D721Med (cell line): ENCODE measurements at places on chromosomes 7 and 10.

DNA sequence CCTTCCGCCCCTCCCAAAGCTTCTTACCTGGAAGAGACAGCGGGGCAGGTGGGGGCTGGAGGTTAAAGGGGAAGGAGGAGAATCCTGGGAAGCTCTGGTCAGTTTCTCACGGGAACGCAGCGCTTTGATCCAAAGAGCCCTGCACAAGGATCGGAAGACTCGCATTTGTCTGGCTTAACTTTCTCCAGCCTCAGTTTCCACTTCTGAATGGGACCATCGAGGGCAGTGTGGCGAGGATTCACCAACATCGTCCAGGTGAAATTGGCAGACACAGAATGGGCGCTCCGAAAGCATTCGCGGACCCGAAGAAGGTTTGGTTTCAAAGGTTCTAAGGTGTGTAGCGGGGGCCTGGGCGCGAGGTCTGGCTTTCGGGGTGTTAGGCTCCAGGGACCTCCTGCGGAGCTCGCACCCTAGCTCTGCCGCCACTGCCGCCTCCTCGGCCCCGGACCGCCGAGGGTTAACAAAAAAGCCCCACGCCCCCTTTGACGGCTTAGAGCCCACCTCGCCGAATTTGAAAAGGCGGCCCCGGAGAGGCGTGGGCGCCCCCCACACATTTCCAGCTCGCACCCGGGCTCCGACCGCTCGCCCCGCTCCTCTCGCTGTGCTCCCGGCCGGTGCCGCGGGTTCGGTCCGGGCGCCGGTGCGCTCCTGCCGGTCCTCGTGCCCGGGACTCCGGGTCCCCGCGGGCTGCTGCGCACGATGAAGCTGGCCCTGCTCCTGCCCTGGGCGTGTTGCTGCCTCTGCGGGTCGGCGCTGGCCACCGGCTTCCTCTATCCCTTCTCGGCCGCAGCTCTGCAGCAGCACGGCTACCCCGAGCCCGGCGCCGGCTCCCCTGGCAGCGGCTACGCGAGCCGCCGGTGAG, at the start of gene COL26A1:
Gene COL26A1, plus strand, starts transcription at position 542 of the 862 bp plus-strand sequence. Its CDS starts 158 bp downstream, at position 700.
- DNase-seq, result peak; percentile 45

DNA sequence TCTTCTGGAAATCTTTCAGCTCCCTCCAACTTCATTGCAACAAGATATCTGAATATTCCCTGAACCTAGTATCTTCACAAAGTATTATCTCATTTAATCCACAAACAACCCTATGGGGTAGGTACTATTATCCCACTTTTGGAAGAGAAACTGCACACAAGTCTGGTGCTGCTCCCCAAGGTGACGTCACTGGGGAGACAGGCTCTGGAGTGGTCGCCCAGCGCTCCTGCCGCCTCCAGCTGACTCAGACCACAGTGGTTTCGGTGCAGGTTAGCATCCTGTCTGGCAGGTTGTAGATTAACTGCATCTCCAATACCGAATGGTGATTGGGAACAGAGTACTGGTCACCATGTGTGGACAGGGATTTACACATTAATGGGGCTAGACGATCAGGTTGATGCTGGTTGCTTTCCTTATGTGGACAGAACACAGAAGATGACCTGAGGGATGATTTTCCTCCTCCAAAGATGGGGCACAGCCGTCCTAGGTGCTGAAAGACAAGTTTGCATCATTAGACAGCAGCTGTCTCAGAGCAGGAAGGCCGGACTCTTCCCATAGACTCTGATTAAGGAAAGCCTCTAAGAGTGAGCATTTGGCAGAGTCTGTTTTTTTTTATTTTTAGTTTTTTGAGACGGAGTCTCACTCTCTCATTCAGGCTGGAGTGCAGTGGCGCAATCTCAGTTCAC, 128.6 kb downstream of the TRRAP start:
- DNase-seq, result no peak

DNA sequence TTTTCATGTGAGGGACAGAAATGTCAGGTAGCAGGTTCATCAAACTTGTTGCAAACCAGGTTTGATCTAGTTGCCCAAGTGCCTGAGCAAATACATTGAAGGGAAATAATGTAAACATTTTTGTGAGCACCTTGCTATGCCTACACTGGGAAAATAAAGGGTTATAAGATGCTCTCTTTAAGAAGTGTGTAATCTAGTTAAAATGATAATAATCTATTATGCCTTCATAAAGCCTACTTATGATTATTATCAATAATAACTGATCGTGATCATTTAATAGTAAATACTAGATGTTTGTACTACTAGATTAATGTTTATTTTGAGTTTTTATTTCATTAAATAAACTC, 1.9 kb upstream of the TMEM229A start:
- no peak for DNase-seq

- DNase-seq, result no peak
These were observed 21.5 kb downstream of the ADARB2 start for GRCh38 chr10:1715821-1716220.

GRCh38 chr10:116263870-116264655, 8.9 kb downstream of the GFRA1 start:
- DNase-seq, result no peak

- no peak for DNase-seq
These were observed 44.0 kb downstream of the RUNDC3B start for GRCh38 chr7:87672217-87672616.

DNA sequence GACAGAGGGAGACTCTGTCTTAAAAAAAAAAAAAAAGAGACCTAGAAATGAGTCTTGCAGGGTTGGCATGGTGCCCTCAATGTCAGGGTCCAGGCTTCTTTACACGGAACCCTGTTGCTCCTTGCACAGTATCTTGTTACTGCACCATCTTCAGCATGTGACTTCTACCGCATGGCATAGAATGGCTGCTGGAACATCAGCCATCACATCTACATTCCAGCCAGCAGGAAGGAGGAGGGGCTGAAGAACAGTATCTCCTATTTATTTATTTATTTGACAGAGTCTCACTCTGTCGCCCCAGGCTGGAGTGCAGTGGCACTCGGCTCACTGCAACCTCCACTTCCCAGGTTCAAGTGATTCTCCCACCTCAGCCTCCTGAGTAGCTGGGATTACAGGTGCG, 3.7 kb upstream of the ACHE start:
- no peak for DNase-seq

DNA sequence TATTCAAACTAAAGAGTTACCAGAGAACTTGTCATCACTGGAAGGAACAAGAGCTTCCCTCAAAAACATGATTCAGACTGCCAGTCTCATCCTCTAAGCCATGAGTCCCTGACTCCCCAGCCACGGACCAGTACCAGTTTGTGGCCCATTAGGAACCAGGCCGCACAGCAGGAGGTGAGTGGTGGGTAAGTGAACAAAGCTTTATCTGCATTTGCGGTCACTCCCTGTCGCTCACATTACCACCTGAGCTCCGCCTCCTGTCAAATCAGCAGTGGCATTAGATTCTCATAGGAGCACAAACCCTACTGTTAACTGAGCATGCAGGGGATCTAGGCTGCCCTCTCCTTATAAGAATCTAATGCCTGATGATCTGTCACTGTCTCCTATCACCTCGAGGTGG, 42.2 kb upstream of the C10orf90 start:
- no peak for DNase-seq

GRCh38 chr7:108009873-108010272, 6.9 kb upstream of the LAMB1 start:
- no peak for DNase-seq

- DNase-seq, result no peak
These were observed 8.1 kb downstream of the CYP26A1 start for GRCh38 chr10:93081834-93082233.

- no peak for DNase-seq
These were observed 57.8 kb downstream of the GAD2 start for GRCh38 chr10:26274391-26274790.

- no peak for DNase-seq
These were observed 6.6 kb downstream of the SYNPO2L start for GRCh38 chr10:73648975-73649829.

GRCh38 chr10:29023678-29024077, 265.2 kb upstream of the LYZL1 start:
- no peak for DNase-seq

DNA sequence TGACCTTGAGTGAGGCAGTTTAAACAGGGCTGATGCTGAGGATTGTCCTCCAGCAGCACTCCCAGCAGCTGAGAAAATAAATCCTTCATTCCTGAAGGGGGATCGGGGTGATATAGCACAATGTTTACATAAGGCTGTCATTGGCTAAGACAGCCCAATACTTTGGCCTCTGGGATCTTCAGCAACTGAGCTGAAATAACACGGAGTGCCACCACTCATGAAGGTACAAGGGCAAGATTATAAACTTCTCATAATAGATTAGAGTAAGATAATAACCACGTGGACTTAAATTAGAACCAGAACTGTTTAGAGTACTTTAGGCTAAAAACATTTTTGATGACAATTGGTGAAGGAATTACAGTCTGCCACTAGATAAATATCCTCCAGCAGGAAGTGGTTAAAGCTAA, 70.0 kb upstream of the PAPSS2 start:
- no peak for DNase-seq

DNA sequence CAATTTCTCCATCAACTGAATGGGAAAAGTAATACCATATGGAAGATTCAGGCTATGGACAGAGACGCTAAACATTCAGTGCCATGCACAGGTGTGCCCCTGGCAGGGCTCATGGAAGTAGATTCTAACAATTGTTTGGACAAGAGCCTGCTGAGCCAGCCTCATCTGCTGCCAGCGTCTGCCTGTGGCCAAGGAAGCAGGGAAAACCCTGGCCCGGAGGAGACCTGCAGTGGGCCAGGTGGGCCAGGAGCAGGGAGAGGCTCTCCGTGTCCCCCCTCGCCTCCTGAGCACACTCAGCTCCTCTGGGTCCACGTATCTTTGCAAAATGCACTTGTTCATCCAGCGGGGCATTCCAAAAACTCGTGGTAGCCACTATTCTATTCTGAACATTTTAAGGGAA, 130.1 kb downstream of the TCERG1L start:
- no peak for DNase-seq

DNA sequence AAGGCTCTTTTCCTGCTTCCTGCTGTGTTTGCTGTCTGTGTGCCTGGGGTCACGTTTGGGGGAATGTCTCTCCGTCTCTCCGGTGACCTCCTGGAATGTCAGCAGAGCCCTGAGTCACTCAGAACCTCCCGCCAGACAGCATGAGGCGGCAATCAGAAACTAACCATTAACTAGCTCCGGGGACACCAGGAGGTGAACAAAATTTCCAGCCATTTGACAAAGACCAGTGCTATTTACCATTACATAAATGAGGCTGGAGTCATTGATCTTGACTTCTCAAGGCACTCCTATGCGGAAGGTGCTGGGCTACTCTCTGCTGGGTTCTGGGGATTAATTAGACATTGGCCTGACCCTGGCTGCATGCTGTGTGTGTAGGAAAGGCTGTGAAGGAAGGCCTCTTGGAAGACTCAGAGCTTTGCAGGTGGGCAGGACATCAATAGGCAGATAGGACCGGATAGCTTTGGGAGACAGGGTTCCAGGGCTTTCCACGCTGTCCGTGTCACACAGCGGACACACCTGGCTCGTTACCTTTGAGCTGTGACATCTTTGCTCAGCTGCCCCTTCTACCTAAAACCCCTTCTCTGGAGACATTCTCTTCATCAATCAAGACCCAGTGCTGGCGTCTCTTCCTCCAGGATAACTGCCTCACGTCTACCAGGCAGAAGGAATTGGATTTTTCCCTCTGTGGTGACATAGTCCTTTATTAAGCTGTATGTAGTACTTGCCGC, 77.0 kb downstream of the PFKFB3 start:
- DNase-seq, result no peak

DNA sequence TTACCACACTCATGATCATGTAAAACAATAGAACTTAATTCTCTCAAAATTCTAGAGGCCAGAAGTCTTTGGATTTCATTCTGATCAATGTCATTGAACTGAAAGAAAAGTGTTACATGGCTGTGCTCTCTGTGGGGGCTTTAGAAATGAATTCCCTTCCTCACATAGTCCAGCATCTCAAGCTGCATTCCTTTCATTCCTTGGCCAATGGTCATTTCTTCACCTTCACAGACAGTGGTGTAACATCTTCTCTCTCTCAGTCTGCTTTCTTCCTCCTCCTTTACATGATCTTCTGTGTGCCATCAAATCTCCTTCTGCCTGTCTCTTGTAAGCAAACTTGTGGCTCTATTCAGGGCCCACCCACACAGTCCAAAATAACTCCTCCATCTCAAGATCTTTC, 735.3 kb downstream of the SUGCT start:
- no peak for DNase-seq

DNA sequence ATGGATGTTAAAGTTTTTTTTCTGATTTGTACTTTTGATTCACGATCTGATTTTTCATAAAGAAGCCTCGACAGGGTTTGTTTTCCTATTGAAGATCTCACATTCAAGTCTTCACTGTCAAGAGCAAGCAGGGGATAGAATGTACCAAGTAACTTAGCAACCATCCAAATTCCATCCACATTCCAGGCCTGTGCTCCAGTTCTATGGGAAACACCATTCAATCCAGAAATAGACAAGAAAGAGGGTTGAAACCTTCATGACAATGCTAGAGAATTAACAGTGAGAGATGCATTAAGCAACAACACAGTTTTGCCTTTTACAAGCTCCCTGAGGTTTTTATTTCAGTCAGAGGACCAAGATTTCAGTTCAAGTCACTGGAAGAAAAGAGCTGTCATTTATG, 300.2 kb downstream of the NEBL start:
- no peak for DNase-seq

- DNase-seq, result no peak
These were observed 33.8 kb downstream of the SPAG6 start for GRCh38 chr10:22379059-22379458.

DNA sequence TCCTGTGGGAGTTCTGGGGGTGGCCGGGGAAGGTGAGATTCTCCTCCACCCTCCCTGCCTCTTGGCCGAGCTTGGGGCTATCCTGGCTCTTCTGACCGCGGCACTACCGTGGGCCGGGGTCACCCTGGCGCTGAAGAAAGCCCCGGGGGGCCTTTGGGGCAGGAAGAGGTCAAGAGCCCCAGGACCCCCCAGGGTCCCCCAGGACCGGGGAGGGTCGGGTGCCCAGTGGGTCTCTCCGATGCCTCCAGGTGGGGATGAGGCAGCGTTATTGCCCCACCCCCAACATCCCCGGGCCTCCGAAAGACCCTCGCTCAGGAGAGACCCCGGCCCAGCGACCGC, 439 bp upstream of the KNDC1 start:
- no peak for DNase-seq

DNA sequence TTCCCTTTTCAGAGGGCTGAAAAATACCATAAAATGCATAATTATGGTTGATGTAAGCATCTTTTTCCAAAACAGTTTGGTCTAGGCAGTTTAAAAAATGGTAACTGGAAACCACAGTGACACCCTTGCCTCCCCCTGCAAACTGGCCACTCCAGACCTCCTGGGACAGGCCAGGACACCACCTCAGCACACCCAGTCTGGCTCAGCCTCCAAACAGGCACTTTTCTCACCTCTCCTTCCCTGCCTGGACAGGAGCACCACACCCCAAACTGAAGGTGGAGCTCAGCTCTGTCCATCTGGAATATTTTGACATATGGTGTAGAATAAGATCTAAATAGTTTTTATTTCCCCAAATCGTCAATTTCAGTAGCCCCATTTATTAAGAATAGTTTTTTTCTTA, 78.5 kb downstream of the CDK14 start:
- no peak for DNase-seq

DNA sequence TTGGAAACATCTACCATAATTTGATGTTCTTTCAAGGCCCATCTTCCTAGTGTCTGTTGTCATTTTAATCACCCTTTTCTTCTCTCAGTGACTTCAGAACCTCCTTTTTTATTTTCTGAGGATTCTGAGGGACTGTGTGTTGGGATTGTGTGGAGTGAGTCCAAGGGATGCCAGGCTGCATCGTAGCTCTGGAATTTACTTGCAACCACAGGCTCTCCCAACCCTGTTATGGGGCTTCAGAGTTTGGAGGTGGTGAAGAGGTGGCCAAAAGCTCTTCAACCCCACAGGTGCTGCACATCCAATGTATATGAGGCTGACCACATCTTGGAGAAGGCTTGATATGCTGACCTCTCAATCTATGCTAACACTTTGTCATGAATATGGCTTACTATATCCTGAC, 79.5 kb upstream of the GPR141 start:
- no peak for DNase-seq
